ENCODE measurements at places on chromosomes 7 and 10.

DNA sequence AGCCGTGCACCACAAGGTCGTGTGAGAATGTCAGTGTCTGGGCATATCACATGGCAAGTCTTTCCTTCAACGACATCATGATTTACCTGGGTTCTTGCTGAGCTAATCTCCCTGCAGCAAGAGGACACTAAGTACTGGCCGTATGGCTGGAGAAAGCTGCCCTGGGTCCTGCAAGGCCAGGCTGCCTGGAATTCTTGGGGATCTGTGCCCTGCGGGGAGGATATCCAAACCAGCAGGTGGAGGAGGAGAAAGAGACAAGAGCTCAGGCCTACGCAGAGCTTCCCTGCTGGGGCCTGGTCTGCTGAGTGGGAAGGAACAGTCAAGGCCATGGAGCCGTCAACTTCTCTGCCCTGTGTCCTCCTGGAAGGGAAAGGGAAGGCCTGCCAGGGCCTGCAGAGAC is 552.6 kb downstream of the LRMDA start:
- H3K4me1 ChIP-seq: no peaks in the 10 kb centered on the region
- no peaks in the 10 kb centered on the region for H3K36me3 ChIP-seq
- no peak for ATAC-seq

DNA sequence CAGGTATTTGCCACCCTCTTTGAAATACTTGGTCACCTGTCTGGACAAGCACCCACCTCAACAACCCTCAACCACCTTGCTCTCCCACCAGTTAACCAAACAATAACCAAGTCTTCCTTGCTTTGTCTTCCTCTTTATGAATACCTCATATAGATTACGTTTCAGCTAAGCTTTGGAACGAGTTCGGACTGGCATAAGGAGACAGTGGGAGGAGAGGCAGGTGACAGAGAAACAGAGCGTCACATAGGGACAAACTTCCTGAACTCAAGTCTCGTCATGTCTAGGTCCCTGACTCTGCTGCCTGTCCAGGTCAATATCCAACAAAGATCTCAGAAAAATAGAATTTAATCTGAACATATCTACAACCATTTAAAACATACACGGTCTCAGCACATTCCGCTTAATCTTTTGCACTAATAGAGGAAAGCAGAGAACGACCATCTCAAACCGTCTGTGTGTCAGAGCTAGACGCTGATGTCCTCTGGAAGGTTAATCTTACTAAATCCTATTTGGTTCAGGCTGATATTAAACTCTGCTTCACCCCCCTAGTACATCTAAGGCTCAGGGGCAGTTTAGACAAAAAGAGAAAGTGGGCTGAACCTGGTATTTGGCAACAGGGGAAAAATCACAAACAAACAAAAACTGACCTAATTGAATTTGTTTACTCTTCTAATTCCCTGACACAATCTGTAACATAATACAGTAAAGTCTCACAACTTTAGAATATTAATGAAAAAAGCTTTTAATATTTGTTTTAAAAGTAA is 26.4 kb upstream of the SVOPL start:
- no peaks in the 10 kb centered on the region for H3K4me1 ChIP-seq
- peaks cover 5% of the 10 kb centered on the region for H3K27me3 ChIP-seq
- ATAC-seq: no peak
- H3K27ac ChIP-seq: no peak overlapping the region

- peaks cover 69% of the 10 kb centered on the region for H3K27me3 ChIP-seq
- H3K36me3 ChIP-seq: peaks cover 5% of the 10 kb centered on the region
- no peak for ATAC-seq
- peaks cover 18% of the 10 kb centered on the region for H3K4me1 ChIP-seq
- no peak overlapping the region for H3K27ac ChIP-seq
- peak overlapping the region; percentile 1 for H3K4me3 ChIP-seq
These were observed 1.1 kb upstream of the LBX1 start for GRCh38 chr10:101230183-101230917.

GRCh38 chr10:70174058-70174741 is 3.9 kb upstream of the SAR1A start:
- H3K27ac ChIP-seq: peak overlapping the region; percentile 90
- H3K4me1 ChIP-seq: peaks cover 17% of the 10 kb centered on the region
- H3K36me3 ChIP-seq: peaks cover 5% of the 10 kb centered on the region

DNA sequence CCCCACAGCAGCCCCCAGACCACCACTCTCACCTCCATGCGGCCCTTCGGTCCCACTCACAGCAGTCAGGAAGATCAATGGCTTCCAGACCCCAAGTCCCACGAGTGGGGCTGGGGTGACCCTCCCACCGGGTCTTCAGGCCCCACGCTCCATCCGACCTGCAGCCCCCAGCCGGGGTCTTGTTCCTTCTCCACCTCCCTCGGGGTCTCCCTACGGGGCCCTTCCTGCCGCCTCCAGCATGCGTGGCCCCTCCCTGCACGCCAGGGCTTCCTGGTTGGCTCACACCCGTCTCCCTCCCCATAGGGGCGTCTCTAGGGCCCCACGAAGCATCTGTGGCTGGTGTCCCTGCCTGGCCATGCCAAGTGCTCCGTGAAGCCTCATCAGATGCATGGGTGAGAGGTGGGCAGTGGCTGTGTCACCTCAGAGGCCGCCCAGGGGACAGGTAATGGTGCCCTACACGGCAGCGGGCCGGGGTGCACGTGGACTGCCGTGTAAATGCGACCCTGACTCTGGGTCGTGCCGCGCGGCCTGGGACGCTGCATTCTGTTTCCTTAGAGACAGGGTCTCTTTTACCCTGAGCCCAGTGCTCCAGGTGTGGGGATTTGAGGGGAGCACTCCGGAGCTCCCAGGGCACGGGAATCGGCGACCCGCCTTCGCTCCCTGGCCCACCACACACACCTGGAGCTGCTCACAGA is 19.9 kb downstream of the ADAP1 start:
- no peak overlapping the region for H3K27ac ChIP-seq
- H3K27me3 ChIP-seq: no peaks in the 10 kb centered on the region
- peaks cover 12% of the 10 kb centered on the region for H3K4me1 ChIP-seq
- peaks cover 14% of the 10 kb centered on the region for H3K36me3 ChIP-seq
- H3K4me3 ChIP-seq: no peak overlapping the region

- H3K36me3 ChIP-seq: no peaks in the 10 kb centered on the region
- no peak for ATAC-seq
- H3K27ac ChIP-seq: no peak overlapping the region
These were observed 28.6 kb upstream of the TRIL start for GRCh38 chr7:28986765-28987110.

- no peak within 1 kb of the TSS for H3K4me3 ChIP-seq
- peaks cover 13% of the 10 kb centered on the region for H3K36me3 ChIP-seq
- ATAC-seq: peak; percentile 79
- no peaks in the 10 kb centered on the region for H3K27me3 ChIP-seq
- peaks cover 22% of the 10 kb centered on the region for H3K4me1 ChIP-seq
These were observed at the start of gene AHR for GRCh38 chr7:17298102-17298839. Gene AHR, plus strand, starts transcription at chr7:17298652. Its CDS starts 613 bp downstream, at chr7:17299265.

DNA sequence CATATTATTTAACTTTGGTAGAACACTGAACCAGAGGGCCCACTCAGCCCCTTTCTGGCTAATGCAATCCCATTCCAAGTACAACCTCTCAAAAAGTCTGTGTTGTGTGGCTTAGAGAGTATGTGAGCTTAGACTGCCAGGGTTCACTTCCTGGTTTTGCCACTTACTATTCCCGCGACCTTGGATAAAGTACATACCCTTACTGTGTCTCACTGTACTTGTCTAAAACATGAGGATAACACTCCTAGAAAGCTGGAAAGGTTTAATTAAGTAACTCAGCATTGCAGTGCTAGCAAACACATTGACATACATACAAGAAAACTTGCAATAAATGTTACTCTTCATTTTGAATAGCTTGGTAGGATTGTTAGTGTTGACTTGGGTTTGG is 215.8 kb downstream of the CHCHD3 start:
- ATAC-seq: no peak
- H3K4me3 ChIP-seq: no peak overlapping the region
- H3K36me3 ChIP-seq: peaks cover 22% of the 10 kb centered on the region
- H3K4me1 ChIP-seq: peaks cover 3% of the 10 kb centered on the region
- no peak overlapping the region for H3K27ac ChIP-seq

DNA sequence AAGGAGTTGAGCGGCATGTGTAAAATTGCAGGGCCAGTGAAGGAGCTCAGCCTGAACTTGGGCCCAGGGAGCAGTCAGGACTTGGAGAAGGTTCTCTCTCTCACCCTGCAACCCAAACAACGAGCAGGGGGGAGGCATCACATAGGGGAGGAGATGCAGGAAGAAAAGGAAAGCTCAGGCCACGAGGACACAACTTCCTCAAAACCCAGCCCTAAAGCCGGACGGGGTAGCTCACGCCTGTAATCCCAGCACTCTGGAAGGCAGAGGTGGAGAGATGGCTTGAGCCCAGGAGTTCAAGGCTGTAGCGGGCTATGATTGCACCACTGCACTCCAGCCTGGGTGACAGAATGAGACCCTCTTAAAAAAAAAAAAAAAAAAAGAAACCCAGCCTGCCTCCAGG is 629.1 kb downstream of the PARD3 start:
- no peaks in the 10 kb centered on the region for H3K36me3 ChIP-seq
- no peak overlapping the region for H3K4me3 ChIP-seq

- H3K36me3 ChIP-seq: no peaks in the 10 kb centered on the region
- no peak overlapping the region for H3K27ac ChIP-seq
- ATAC-seq: no peak
These were observed 88.0 kb downstream of the PDGFA start for GRCh38 chr7:431658-432111.

DNA sequence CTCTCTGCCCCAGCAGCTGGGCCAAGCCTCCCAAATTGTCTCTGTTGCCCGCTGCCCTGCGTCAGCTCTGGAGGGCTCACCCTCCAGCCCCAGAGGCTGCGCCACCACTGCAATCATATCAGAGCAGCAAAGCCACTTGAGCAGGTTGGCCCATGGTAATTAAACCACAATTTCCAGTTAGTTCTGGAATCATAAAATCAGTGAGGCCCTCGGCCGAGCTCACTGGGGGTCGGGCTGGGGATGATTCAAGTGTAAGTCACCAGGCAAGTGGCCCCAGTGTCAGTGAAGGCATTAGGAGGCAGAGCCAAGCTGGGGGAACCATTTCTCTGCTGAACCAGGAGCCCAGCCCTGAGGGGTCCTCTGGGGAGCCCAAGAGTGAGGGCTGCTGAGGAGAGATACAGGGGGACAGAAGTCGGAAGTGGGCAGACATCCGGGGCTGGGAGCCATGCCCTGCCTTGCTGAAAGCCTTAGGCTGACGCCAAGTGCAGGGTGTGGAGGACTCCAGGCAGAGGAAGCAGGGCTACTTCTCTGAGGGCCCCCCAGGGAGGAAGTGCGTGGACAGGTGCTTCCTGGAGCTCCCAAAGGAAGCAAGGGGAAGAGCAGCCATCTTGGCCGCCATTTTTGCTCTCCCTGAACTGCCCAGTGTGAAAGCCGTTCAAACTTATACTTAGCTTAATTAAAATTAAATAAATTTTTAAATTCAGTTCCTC is 29.5 kb upstream of the SLC29A3 start:
- no peak overlapping the region for H3K4me3 ChIP-seq
- no peaks in the 10 kb centered on the region for H3K27me3 ChIP-seq
- H3K27ac ChIP-seq: no peak overlapping the region
- ATAC-seq: no peak

DNA sequence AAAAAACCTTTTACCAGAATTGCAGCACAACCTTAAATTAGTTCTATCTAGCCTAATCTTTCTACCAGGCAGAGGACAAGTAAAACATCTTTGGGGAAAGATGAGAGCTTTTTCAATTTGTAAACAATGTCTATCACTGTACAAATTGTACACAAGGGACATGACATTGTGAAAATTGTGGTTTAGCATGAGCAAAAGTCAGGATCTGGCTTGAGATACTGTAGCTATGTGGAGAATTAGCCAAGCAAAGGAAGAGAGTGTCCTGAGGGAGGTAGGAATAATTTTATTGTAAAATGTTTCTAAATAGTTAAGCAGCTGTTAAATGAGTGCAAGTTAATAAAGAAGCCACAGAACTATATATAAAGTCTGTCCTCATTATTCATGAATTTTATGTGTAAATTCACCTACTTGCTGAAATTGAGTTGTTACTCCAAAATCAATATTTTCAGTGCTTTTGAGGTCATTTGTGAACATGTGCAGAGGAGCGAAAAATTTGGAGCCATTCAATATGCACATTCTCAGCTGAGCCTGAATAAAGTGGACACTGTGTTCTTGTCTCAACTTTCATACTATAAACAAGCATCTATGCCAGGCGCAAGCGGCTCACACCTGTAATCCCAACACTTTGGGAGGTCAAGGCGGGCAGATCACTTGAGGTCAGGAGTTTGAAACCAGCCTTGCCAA is 42.8 kb upstream of the POM121L12 start:
- no peaks in the 10 kb centered on the region for H3K4me1 ChIP-seq
- no peak overlapping the region for H3K27ac ChIP-seq
- no peaks in the 10 kb centered on the region for H3K27me3 ChIP-seq
- no peak overlapping the region for H3K4me3 ChIP-seq
- no peaks in the 10 kb centered on the region for H3K36me3 ChIP-seq

- no peak overlapping the region for H3K27ac ChIP-seq
- peaks cover 13% of the 10 kb centered on the region for H3K27me3 ChIP-seq
- H3K4me3 ChIP-seq: no peak overlapping the region
- no peaks in the 10 kb centered on the region for H3K4me1 ChIP-seq
- H3K36me3 ChIP-seq: no peaks in the 10 kb centered on the region
These were observed 126.9 kb downstream of the RPS24 start for GRCh38 chr10:78160591-78160990.

- H3K4me1 ChIP-seq: no peaks in the 10 kb centered on the region
- ATAC-seq: no peak
- H3K4me3 ChIP-seq: no peak overlapping the region
- H3K36me3 ChIP-seq: no peaks in the 10 kb centered on the region
These were observed 289.9 kb upstream of the CELF2 start for GRCh38 chr10:10727812-10728211.

DNA sequence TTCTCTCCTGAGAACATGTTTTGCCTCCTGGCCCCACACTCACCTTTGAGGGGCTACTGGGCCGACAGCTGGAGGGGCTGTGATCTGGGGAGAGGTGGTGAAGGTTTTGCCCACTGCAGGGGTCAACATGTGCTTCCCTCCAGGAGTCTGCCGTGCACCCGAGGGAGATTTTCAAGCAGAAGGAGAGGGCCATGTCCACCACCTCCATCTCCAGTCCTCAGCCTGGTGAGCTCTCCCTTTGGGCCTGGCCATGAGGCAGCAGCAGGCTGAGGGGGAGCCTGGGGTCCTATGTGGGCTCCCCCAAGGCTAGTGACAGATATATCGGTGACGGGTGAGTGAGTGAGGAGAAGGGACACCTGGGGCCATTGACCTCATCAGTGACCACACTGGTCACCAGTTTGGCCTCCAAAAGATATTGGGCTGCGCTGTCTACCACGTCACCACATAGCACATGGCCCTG is 6.6 kb downstream of the PGAM2 start:
- peaks cover 5% of the 10 kb centered on the region for H3K4me1 ChIP-seq
- H3K4me3 ChIP-seq: no peak overlapping the region
- H3K27me3 ChIP-seq: no peaks in the 10 kb centered on the region
- peak overlapping the region; percentile 50 for H3K27ac ChIP-seq
- no peak for ATAC-seq
